Esophagus mucosa (tissue), 1 donor: ENCODE measurements at places on chromosomes 4 and X. TPM values are rescaled to one million over a fixed set of nuclear protein-coding genes. Genes with fewer than 3 reads are reported as not detected.

Gene IRS4
- not detected for total RNA-seq

Gene SMR3B
- total RNA-seq, result not detected

Gene HELQ
- total RNA-seq, result 8.0 TPM

Gene ZDHHC15
- 0.20 TPM for total RNA-seq

Gene PPP2R2C
- 65.7 TPM for total RNA-seq

Gene SLC25A6
- total RNA-seq, result 294 TPM

Gene CXCL10
- 0.32 TPM for total RNA-seq

Gene SHROOM3
- total RNA-seq, result 20.7 TPM

Gene FAM47A
- total RNA-seq, result not detected

Gene PRKG2
- 1.3 TPM for total RNA-seq

Gene PLRG1
- total RNA-seq, result 77.9 TPM

Gene ADH5
- 90.8 TPM for total RNA-seq

Gene FRMPD4
- not detected for total RNA-seq

Gene FAM47E
- total RNA-seq, result 0.20 TPM

Gene KCTD8
- total RNA-seq, result not detected

Gene TMEM131L
- total RNA-seq, result 14.7 TPM

Gene CXCL1
- total RNA-seq, result 22.9 TPM

Gene GAR1
- 17.6 TPM for total RNA-seq

Gene OTC
- total RNA-seq, result not detected

Gene LNX1
- 23.8 TPM for total RNA-seq

Gene BRS3
- total RNA-seq, result not detected

Gene HSD17B13
- total RNA-seq, result not detected
